ENCODE measurements at places on chromosomes 3 and 15. TPM values are rescaled to one million over a fixed set of nuclear protein-coding genes. Genes with fewer than 3 reads are reported as not detected.

GP5 gene
- 0.09 TPM for total RNA-seq

ASB14 gene
- total RNA-seq = 0.27 TPM

CCR2 gene
- 0.45 TPM for total RNA-seq

DNA sequence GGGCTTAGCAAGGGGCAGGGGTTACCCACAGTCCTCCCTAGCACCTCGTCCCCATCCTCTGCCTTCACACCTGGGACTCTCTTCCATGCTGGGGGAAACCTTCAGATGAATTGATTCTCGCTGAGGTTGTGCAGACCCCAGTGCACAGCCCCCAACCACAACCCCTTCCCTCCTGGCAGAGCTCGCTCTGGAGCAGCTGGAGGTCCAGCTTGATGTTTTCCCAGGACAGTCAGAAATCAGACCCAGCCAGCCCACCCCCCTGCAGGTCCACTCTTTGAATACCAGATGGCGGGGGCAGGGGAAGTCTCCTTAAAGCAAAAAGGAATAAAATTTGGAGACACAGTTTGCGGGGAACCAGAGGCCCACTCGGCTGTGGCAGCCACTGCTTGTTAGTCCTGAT is 234.4 kb downstream of the XXYLT1 start:
- DNase-seq = no peak

DNA sequence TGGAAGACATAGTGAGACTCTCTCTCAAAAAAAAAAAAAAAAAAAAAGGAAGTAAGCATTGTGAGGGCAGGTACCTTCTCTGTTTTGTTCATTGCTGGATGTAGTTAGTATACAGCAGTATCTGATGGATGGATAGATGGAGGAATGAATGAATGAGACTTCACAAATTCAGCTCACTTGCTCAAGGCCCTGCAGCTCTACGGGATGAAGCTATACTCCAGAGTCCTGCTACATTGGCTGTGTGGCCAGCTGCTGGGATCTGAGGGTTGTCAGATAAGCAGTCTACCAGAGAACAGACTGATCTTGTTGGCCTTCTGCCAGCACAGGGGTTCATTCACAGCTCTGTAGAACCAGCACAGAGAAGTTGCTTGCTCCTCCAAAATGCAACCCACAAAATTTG is 35.0 kb downstream of the MLH1 start:
- DNase-seq = no peak

DNA sequence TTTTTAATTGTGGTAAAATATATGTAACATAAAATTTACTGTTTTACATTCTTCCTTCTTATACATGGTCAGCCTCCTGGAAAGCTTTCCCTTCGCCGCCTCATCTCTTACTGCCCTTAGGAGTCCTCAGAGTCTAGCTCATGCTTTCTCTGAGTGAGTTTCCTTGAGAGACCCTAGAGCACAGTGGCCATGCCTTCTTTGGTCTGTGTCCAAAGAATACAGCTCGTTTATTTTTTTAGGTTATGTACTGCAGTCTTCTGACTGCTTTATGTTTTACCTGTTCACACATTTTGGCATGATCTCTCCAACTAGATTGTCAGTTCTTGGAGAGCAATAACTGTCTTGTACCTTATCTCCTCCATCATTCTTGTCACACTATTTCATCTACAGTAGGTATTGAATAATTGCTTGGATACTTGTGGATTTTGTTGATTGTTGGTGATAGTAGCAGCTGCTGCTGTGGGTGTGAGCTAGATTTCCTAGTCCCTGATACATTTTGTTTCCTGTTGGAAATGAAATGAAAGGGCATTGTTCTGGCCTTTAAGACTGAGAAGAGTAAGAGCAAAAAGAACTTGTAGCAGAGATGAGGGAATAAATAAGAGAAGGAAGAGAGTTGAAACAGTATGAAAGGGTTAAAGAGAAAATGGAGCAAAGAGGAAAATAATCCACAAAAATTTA is 10.9 kb downstream of the ARIH2 start:
- no peak for DNase-seq

DNA sequence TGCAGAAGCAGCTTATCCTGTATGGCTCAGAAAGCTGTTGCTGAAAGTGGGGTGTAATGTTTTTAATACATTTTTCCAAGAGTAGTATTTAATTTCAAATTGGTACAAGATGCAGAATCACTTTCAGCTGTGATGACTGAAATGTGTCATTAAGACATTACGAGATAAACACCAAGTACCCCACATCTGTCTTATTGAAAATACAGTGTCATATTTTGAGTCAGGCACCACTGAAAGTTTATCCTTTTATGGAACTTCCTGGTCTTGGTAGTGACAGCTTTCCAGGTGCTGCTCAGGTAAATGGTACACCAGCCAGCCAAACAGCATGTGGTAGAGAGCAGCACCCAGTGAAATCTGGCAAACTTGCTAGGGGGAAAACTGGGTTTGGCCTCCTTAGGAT is 16.9 kb downstream of the ASTE1 start:
- DNase-seq = no peak

DNA sequence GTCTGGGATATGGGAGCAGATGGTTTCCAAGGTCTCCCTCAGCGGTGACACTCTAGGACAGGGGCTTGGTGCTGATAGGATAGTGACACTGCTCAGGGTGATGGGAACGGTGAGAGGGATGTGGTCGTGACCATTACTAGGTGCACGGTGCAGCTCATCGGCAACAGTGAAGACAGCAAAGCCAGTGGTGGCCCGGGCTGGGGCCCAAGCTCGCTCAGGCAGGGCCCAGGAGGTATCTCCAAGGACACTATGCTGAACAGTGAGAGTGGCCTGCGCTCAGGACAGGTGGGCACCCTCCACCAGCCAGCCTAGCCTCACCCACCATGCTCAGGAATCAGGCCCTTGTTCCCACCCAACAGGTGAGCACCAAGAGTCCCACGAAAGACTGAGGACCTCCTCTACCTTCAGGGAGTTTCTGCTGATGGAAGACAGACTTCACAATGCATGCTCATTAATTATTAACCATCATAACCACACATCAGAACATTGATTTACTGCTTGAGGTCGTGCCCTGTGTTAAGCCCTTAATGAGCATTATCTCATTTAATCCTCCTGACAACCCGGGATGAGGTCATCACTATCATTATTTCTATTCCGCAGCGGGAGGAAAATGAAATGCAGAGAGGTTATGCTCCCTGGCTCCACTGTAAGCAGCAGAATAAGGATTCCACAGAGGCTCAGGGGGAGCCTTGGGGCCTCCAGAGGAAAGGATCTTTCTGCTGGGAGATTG is 269.4 kb downstream of the UACA start:
- no peak for DNase-seq

DNA sequence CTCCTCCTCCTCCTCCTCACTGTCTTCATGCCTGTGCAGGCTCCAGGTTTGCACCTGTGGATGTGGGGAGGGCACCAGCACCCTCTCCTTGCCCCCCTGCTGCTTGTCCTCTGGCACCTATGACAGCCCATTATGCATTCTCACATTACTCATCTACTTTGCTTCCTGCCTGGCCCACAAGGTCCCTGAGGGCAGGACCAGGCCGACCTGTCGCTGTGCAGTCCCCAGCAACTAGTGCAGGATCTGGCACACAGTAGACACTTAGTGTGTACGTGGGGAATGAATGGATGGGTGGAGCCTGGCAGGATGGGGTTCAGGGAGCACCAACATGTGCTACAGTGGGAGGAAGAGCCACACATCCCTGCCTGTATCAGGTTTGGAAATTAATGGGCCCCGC is 58.3 kb upstream of the TMEM115 start:
- no peak for DNase-seq

GRCh38 chr15:60464836-60465630 is 13.9 kb downstream of the ICE2 start:
- DNase-seq = no peak

DNA sequence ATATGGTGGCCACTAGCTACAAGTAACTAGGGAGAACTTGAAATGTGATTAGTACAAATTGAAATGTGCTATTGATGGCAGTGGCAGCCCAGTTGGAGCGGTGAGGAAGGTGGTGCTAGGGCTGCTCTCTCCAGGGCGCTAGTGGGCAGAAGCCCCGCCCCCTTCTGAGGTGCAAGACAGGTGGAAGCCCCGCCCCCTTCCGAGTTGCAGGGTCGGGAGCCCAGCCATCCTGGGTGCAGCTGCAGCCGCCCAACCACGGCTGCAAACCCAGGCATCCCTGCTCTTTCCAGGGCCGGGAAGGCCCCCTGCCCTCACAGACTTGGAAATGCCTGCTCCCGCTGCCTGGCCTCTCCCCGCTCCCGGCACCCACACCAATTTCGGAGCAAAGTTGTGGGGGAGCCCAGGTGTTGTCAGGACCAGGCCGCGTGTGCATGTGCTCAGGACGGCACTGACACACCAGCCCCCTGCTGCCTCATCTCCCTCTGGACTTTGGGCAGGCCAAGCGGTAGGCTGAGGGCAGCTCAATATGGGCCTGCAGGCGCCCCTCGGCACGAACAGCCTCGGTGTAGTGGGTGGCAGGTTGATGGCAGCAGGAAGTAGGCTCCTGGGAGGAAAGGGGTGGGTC is 10.0 kb downstream of the ATR start:
- DNase-seq = no peak

- no peak for DNase-seq
These were observed 233.5 kb downstream of the ADAMTSL3 start for GRCh38 chr15:83887404-83887803.

- peak; percentile 38 for DNase-seq
These were observed 47.4 kb upstream of the CRTC3 start for GRCh38 chr15:90482124-90483011.

GRCh38 chr3:43176666-43177065 is 70.8 kb upstream of the POMGNT2 start:
- DNase-seq = peak; percentile 75

DNA sequence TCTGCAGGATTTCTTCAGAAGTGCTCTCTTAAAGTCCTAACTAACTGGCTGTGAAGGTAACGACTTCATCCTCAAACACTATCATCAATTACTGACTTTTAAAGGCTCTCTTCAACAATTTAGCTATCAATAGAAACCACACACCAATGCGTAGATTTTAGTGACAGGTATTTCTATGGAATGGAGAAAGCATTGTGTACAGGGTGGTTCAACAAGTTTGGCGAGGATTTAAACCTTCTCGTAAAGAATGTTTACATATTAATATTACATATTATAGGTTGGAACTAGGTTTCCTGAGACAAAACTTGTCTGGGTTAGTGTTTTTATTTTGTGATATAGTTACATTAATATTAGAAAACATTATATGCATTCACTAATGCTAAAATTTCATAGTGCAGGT is 233.6 kb downstream of the CHL1 start:
- no peak for DNase-seq

DNA sequence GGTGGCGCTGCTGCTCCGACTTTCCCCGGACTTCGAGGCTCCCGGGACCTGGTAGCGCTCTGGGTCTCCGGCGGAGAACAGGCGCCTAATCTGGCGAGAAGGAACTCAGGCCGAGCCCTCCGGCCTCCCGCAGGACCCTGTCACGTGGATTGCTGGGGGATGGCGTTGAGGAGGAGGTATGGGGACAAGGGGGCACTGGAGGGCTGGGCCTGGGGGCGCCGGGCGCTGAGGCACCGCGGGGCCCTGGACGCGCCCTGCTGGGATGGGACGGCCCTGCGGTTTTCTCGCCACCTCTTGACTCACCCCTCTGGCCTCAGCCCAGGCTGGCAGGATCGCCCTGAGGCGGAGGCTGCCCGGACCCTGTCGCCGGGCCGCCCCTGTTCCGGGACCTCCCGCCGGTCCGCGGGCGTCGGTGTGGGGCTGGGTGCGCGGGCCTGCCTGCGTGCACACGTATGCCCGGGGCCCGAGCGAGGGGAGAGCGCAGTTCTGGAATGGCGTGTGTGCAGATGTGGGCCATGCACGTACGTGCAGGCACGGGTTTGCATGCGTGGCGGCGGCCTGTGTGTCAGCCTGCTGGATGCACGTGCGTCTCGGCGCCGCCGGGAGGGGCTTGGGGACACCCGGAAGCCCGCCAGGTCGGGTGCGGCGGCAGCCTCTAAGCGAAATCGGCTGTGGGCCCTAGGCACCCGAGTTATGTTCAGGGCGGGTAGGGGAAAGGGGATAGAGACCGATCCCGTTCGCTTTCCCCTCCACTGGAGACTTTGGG is 752 bp downstream of the C15orf39 start:
- no peak for DNase-seq

DNA sequence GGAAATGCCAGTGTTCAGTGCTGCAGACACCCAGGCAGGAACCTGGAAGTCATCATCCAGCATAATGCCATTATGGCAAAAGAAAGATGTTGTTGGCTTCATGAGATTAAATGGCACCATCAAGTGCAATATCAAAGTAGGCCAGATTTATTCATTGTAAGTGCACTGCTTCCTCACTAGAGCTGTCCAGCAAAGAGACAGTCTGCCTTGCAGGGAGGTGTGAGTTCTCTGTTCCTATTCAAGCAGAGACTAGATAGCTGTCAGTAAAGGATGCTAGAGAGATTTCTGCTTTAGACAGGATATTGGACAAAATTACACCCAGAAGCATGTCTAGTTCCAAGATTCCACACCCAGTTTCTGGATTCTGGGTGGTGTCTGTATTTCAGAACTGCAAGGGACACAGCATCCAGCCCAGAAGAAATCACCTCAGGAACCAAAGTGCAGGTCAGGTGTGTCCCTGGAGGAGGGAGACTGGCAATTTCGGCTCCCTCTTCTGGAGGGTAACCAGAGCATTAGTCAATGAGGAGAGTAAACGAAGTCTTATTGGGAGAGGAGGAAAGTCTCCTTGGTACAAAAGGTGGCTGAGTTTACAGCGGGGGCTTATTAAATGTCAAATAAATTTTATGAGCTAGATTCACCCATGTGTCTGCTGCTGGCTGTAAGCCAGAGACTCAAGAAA is 377.3 kb downstream of the EPHB1 start:
- peak; percentile 33 for DNase-seq

DNA sequence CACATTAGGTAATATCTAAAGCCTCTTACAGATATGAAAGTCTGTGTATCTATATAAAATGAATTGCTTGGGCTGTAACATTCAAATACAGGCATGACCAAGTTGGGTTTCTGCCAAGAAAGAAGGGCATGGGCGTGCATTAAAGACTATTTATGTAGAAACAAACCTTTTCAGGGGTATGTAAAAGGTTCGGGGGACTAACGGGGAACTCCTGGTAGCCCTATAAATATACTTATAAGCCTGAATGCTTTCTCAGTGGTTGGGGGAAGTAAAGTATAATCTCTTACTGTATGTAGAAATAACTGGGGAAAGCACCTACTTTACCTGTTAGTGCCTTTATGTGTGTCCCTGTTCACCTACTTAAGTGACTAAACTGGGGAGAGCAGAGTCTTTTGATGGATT is 154.5 kb upstream of the TBL1XR1 start:
- DNase-seq = no peak

GRCh38 chr15:25185791-25186190 is 231.0 kb downstream of the SNRPN start:
- no peak for DNase-seq

DNA sequence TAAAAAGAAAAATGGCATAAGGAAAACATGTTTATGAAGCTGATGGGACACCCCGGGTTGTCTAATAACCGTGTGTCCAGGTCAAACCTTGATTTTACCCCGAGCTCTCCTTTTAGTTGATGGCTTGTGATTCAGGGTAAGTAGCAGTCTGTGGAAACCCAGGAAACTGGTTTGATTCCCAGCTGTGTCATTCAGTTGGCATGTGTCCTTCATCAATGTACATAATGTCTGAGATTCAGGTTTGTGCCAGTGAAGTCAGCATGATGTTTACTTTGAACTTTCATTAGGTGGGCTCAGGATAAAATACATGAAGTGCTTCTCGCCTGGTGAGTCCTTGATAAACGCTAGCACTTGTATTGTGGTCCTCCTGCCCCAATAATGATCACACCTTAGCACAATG is 4.3 kb upstream of the COPG1 start:
- no peak for DNase-seq

All from cerebellum (tissue), 4 donors.